Naive thymus-derived CD8-positive, alpha-beta T cell (primary cell): ENCODE measurements at places on chromosomes 7 and 10.

DNA sequence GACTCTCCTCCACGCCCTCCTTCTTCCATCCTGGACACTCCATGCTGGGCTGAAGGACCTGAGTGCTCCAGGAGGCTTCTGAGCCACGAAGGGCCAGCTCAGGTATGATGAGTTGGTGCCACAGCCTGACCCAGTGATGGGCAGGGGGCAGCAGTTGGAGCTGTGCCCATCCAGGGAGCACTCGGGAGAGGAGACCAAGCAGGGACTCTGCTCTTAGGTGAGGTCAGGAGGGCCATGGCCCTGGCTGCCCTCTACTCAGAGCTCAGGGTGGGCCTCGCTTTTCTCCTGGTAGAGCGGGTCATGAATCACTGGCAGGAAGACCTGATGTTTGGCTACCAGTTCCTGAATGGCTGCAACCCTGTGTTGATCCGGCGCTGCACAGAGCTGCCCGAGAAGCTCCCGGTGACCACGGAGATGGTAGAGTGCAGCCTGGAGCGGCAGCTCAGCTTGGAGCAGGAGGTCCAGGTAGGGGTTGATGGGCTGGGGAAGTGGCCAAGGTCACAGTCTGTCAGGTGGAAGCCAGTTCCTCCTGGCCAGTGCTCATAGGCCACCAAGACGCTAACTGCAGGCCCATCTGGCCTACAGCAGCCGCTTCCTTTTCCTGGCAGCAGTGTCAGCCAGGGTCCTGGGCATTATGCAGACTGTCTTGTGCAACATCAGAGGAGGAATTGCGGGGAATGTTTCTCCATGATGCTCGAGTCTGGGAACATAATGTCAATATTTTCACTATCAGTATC, 50.8 kb downstream of the ALOX5 start:
- DNase-seq = no peak

- DNase-seq = no peak
These were observed 123.3 kb downstream of the PRPF18 start for GRCh38 chr10:13709931-13710650.

GRCh38 chr7:79774150-79774549, 320.7 kb upstream of the MAGI2 start:
- no peak for DNase-seq

GRCh38 chr10:133388973-133389818, 4.8 kb upstream of the MTG1 start:
- no peak for DNase-seq

GRCh38 chr7:106583100-106583499, 77.9 kb downstream of the CCDC71L start:
- no peak for DNase-seq

DNA sequence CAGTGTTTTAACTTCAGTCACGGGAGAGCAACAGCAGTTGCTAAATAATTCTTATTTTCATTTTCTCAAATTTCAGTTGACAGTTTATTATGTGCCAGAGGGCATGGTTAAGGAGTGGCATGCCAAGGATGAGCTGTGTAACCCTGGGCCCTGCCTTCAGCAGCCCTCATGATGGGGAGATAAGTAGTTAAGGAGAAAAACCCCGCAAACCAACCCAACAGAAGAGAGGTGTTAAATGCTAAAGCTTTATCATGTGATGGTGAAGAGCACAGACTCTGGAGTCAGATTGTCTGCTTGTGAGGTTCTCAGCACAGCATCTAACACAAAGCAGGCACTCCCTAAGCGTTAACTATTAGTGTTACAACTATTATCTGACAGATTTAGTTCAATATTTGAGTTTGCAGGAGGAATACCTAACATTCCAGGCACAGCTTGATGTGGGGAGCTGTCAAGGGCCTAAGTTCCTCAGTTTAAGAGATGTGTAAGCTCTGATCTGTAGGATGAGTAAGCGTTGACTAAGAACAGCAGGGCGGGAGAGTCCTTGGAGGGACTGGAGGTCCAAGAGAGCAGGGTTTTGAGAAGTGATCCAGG, 29.6 kb downstream of the STAM start:
- DNase-seq = no peak

- no peak for DNase-seq
These were observed 1.3 kb downstream of the THSD7A start for GRCh38 chr7:11830582-11831155.

DNA sequence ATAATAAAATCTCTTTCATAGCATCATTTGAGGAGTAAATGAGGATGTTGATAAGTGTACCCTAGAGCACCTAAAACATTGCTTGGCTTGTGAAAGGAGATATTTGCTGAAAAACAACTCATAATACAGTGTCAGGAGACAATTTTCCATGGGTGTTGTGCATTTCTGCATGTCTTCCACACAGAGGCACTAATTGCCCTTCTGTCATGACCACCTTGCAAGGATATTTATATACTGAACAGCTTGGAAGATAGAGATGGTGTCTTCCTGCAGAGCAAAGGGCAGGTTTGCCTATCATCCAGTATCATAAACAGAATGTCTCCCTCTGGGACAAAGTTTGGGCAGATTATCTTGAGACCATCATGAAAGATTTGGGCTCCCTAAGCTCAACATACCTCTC, 495.2 kb upstream of the LRRN3 start:
- no peak for DNase-seq

DNA sequence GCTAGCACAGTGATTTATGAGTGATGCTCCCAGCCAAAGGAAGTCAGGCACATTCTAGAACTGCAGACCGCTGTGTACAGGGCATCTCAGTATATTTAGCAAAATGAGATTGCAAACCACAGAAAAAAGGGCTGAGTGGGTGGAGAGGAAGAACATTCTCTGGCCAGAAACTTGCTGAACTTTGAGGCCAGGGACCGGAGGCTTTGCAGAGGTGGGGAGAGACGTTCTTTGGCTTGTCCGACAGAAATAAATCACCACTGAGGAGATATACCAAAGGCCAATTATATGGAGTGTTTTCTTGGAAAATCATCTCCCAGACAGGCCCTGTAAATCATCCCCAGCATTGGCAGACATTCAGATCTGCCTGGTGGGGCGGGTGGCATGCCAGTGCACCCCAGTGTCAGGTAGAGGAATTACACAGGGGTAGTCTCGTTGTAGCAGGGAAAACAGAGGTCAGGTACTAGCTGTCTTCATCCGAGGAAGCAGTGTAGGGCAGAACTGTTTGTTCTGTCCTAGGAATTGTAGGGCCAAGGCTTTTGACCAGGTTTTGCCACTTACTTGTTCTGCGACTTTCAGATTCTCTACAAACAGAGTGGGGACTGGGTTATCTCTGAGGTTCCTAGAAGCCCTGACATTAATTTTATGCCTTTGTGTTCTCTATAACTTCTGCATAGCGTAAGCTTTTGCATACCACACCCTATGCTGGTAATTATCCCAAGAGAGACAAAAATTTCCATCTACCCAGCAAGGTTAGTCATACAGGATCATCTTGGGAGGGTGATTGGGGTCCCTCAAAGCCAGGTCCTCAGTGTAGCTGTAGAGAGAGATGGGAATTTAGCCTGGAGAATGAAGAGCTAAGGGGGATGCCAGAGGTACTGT, 655.6 kb downstream of the LRMDA start:
- no peak for DNase-seq

DNA sequence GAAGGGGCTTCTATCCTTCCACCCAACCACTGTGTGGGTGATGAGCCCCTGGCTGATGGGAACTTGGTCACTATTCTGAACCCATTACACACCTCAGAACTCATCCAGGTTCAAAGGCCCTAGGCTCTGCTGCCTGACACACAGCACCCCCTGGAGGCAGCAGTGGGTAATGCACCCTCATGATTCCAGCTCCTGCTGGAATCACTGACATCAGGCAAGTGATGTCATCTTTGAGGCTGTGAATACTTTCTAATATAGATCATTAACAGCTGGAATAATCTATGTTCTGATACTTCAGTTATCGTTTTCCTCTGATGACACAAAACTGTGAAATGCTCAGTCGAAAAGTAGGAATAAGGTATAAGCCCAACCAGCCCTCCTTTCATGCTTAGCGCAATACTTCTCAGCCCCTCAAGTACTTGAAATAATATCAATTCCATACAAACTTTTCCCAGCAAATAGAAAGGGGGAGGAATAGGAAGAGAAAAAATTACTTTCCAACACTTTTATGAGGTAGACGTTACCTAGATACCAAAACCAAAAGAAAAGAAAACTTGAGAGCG, 7.5 kb upstream of the RBP3 start:
- DNase-seq = peak; percentile 67

DNA sequence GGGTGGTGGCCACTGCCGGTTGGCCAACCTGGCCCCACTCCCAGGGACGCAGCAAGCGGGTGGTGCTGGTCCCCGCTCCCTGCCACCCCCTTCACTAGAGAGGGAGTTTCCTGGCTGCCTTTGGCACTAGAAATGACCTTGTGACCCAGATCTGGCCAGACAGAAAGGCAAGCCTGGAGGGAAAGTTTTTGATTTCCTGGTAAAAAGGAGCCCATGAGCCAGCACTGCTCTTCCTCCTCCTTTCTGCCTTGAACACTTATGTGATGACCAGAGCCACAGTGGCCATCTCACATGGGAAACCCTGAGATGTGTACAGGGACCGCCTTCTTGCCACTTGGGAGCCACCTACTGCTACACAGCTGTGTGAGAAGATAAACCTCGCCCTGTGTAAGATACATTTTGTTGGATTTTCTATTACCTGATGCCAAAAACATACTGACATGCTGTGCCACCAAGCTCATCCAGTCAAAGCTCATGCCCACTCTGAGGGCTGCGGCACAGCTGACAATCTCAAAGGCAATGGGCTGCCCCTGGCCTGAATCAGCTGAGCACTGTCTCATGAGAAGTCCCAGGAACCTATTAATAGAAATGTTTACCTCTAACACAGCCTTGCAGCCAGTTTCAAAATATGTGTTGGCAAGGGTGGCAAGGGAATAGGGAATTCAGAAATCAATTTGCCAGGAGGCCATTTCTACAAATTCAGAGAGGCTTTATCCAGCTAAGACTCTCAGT, 94.0 kb downstream of the CYTH3 start:
- no peak for DNase-seq

GRCh38 chr10:73577788-73578187, 13.4 kb downstream of the USP54 start:
- DNase-seq = no peak

GRCh38 chr7:135664046-135664589, 1.8 kb downstream of the STMP1 start:
- DNase-seq = no peak

DNA sequence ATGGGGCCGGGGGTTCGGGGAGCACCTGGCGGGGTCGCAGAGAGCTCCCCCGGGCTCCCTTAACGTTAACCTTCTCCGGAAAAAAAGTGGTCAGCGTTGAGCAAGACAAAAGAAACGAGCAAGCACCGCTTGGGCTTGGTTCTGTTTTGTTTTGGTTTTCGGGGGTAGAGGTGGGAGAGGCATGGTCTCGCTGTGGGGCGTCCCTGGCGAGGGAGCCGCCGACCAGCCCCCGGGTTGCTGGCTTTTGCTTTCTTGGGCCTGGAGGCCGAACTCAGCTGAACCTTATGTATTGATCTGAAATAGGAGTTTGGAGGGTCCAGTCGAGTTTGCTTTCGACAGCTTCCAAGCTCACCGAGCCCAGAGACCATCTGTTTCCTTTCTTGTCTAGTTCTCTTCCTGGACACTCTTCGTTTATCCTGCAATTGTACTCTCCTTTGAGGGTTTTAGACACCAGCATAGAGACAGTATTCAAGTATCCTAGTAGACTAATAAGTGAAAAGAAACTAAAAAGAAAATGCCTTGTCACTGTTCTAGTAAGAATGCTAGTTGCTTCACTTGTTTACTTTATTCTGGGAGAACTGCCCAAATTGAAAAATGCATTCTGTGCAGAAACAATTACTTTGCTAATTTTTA, 980 bp downstream of the FHIP2A start:
- DNase-seq = peak; percentile 46

GRCh38 chr10:71909399-71910083, 54.7 kb upstream of the CHST3 start:
- DNase-seq = no peak

GRCh38 chr7:132380059-132380458, 196.2 kb downstream of the PLXNA4 start:
- DNase-seq = no peak

DNA sequence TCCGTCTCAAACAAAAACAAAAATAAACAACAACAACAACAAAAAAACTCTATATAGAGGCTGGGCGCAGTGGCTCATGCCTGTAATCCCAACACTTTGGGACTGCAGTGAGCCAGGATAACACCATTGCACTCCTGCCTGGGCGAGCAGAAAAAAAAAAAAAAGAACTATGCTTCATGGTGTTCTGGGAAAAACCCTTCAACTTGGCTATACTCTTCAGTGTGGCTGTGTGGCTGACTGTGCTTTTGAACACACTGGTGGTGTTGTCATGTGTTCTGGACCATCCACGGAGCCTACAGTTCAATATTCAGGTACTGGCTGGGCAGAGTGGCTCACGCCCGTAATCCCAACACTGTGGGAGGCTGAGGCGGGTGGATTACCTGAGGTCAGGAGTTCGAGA, 26.5 kb downstream of the SNX8 start:
- no peak for DNase-seq

GRCh38 chr10:20890491-20891337, 6.4 kb downstream of the NEBL start:
- DNase-seq = no peak

GRCh38 chr7:35658606-35659201, 36.2 kb downstream of the HERPUD2 start:
- no peak for DNase-seq

DNA sequence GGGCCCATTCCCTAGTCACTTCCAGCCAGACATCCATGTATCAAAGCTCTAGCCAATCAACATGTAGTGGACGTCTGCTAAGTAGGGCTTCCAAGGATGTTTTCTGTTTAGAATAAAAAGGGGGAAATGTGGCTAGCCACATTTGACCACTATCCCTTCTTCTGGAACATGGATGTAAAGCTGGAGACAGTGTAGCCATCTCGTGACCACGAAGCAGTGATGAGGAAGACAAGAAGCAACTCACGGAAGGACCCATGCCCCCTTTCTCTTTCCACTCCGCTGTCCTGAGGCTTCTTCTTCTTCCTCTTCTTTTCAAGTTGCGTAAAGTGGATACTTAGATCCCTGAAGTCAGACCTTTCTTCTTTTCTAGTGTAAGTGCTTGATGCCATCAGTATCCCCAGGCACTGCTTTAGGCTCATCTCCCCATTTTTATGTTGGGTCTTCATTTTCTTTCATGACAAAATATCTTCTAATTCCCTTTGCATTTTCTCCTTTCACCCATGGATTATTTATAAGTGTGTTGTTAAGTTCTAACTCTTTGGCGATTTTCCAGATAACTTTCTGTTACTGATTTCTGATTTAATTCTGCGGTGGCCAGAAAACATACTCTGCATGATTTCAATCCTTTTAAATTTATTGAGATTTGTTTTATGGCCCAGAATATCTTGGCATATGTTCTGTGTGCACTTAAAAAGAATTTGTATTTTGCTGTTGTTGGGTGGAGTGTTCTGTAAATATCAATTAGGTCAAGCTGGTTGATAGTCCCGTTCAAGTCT, 594.5 kb downstream of the SDK1 start:
- no peak for DNase-seq
